ENCODE measurements at places on chromosomes 16 and 17.
A peak's percentile ranks its signal among the peaks of the same experiment; 100 is the strongest.

- peak; percentile 83 for DNase-seq
Observed at GRCh38 chr17:1629504-1630310, 1.1 kb upstream of the SLC43A2 start.

DNA sequence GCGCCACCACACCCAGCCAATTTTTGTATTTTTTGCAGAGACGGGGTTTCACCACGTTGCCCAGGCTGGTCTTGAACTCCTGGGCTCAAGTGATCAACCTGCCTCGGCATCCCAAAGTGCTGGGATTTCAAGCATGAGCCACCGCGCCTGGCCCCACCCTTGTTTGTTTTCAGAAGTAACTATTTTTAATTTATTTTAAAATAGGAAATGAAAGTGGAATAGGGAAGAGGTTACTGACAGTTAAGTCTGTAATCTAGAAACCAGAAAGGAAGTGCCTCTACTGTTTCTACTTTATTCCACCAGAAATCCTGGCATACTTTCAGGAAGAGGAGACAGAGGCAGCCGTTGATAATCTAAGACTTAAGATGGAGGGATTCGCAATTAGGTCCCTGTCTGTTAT is 225.6 kb downstream of the TANC2 start:
- DNase-seq = no peak

- DNase-seq = no peak
Observed at GRCh38 chr17:55056526-55056925, 88.0 kb downstream of the STXBP4 start.

- no peak for DNase-seq
Observed at GRCh38 chr17:36862116-36862920, 75.0 kb upstream of the LHX1 start.

DNA sequence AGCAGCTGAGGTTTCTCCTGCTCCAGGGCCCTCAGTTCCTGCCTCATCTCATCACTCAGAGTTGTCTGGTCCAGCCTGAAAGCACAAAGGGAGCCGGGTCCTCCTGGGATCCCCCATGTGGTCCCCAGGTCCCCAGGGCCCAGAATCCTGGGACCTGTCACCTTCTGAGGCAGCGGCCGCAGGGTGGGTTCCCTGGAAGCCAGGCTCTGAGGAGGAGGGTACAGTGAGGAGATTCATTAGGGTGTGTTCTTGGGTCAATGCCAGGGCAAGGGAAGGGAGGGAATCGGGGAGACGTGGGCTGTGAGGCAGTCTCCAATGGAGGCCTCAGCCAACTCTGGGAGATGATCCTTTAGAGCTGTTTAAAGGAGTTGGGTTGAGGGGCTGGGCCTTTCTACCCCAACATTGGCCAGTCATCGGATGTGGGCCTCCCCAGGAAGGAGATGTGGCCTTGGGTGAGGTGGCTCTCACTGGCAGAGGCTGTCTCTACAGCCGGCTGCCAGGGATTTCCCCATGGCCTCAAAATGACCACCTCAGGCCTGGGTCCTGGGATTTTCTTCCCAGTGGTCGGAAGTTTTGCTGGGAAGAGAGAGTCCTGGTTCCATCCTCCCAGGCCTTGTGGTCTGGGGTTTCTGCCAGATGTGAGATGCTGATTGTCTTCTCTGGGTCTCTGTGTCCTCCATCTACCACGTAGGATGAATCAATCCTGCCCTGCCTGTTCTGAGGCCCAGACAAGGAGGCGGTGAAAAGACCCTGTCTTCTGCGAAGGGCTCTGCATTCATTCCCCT is 47.3 kb downstream of the NLRP1 start:
- no peak for DNase-seq

DNA sequence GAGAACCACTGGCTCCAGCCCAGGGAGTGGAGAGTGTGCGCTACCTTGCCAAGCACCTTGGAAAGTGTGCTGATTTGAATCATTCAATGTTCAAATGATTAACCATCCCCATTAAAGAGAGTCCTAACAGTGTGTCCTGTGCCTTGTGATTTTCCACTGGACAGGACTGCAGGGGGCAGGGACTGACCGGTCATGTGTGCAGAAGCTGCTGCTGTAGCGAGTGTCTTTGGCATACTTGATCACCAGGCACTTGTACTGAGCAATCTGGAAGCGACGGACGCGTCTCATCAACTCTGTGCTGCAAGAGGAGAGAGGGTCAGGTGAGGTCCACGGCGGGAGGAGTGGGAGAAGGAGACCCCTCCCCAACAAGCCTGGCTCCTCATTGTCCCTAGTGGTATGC is 2.0 kb downstream of the TK1 start:
- peak; percentile 75 for DNase-seq

GRCh38 chr16:30567160-30567990 is 4.1 kb downstream of the ZNF688 start:
- no peak for DNase-seq

DNA sequence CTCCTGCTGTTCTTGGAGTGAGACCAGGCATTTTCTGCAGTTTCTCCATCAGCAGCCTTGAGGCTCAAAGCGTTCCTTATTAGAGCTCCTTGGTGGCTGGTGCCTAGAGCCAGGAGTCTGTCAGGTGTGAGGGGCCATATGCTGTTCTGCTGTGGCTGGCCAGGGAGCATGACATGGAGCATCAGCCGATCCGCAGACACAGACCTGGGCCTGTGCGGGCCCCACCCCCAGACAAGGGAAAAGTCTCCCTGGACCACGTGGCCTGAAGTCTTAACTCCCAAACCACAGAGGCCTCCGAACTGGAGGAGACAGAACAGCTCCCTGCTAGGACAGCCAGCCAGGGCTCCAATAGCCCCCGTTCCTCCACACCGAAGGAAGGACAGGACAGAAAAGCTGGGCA is 162.7 kb upstream of the CIBAR2 start:
- DNase-seq = no peak

DNA sequence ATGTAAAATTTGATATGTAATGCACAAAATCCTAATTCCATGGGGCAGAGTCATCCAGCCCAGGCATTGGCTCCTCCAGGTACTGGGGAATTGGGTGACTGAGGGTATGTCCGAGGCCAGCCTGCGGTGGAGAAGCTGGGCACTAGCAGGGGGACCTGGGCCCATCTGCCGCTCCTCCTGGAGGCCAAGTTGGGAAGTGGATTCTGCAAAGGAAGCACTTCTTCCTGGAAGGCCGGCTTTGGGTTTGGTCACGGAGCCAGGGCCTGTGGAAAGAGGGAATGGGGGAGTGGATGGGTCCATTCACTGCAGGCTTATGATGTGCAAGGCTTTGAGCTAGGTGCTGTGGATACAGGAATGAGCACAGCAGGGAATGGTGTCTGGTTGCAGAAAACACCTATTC is 85.8 kb downstream of the GNAO1 start:
- no peak for DNase-seq

DNA sequence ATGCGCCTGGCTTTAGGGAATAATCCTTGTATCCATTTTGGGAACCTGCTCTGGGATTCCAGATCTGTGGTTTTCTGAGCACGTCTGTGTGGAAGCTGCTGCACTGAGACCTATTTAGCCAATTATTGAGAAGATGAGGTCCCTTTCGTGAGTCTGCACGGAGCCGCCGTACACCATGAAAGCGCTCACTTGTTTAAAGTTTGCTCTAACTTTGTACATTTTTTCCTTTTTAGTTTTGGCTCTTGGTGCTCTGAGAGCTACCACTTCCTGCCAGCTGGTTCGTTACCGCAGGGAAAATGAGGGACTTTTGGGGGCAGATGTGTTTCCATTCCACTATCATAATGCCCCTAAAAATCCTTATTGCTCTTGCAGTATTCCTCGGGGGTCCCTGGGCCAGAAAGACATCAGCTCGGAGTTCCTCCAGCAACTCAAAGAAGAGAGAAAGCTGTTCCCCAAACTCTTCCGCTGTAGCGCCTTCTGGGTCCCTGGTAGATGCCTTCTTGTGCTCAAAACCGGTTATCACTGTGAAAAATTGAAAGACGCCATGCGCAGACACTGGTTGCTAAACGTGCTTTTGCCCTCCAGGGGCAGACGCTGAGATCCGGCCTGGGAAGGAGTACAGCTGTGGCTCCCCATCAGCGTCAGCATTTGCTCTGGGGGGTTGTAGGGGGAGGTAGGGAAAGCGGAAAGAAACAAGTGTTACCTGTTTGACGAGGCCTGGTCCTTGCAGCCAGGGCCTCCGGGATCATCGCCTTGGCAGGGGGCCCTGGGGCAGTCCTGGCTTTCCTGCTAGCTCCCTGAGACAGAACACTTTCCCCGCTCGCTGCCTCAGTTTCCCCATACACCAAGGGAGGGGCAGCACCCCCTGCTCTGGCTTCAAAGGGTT is 238.1 kb downstream of the MRTFB start:
- DNase-seq = peak; percentile 75

DNA sequence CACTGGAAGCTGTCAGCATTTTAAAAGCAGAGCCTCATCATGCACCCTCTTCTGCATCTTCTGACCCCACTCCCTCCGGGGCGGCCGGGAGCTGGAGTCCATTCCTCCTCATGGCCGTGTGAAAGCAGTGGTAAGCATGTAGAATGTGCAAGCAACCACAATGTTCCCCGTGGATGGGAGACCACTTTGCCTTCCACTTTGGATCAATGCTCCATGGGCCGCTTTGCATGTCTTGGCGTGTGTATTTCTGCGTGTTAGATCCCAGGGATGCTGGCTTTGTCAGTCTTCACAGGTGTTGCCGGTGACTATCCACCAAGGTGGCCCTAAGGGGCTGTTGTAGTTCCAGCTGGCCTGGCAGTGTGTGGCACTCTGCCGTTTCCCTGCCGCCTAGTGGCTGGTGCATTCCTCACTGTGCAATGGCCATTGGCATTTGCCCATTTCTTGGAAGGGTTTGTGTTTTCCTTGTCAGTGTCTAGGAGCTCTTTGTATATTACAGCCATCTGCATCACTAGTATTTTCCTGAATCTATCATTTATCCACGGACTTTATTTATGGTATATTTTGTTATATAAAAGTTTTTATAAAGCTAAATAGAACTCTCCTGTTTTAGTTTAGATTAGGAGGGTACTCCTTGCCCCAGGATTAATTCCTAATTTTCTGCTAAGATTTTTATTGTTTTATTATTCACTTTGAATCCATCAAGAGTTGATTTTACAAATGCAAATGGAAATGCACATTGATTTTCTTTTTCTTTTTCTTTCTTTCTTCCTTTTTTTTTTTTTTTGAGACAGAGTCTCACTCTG is 5.8 kb upstream of the ALDH3A1 start:
- DNase-seq = peak; percentile 90

DNA sequence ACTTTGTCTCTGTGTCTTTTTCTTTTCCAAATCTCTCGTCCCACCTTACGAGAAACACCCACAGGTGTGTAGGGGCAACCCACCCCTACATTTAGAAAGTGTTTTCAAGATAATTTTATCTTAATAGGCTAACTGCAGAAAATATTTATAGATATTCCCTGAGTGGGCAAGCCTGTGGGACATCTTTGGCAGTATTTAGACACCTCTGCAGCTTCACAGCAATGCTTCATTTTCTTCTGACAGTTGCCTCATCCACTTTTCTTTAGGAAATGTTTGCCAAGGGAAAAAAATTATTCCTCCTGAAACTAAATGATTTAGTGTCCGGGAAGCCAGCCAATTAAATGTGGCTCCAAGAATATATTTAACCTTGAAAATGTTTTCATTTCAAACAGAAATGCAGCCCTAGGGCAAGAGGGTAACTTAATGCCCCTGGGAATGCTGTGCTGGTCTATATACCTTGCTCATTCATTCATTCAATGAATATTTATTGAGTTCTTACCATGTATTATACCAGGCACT is 290.4 kb downstream of the ABCC12 start:
- DNase-seq = no peak

GRCh38 chr16:47045023-47045422 is 71.5 kb upstream of the DNAJA2 start:
- no peak for DNase-seq

GRCh38 chr17:67617304-67617899 is 100.3 kb upstream of the NOL11 start:
- DNase-seq = no peak

DNA sequence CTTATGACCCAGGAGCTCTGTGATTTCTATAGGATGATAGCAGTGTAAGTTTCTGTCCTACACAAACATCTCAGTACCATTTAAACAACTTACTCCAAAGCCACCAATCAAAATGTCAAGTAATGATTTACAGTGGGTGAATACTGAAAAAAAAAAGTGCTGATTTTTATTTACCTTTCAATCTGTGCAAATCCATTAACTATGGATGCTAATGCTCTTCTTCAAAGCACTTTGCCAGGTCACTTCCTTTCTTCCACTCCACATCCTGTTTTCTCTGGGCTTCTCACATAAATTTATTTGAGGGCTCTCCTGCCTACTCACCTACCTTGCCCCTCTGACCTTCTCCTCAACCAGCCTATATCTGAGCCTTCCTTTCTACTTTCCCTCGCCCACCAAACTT is 101.6 kb downstream of the SKAP1 start:
- no peak for DNase-seq

- no peak for DNase-seq
Observed at GRCh38 chr17:37190493-37190892, 185.3 kb upstream of the C17orf78 start.

- no peak for DNase-seq
Observed at GRCh38 chr16:58933186-58933585, 199.1 kb upstream of the GOT2 start.

- DNase-seq = no peak
Observed at GRCh38 chr16:55568207-55568606, 1.7 kb downstream of the CAPNS2 start.

DNA sequence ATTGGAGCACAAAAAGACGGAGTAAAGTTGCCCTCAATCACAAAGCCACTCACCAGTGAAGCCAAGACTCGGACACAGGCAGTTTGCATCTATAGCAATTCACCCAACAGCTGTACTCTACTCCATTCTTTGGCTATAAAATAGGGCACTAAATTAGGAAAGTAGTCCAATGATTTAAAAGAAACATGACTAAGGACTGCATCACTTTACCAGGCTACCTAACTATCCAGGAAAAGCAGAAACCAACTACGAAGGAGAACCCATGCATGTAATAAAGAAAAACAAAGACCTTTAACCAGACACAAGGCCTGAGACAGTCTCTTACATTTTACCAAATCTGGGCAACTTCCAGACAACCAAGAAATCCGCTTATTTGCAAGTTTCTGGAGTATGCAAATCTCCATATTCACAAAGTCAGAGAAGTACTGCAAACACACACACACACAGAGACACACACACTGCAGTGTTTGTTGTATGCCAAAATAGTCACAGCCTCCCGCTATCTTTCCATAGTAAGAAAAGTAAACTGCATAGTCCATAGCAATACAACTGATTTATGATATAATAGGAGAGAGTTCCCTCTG is 59.8 kb downstream of the CDH11 start:
- DNase-seq = no peak

DNA sequence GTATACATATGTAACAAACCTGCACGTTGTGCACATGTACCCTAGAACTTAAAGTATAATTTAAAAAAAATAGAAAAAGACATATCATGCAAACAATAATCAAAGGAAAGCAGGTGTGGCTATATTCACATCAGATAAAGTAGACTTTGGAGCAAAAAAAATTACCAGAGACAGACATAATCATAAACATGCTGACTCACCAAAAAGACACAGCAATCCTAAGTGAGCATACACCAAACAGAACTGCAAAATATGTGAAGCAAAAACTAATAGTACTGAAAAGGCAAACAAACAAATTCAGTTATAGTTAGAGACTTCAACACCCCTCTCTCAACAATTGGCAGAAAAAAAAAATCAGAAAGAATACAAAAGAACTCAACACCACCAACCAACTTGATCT is 29.9 kb downstream of the SHCBP1 start:
- no peak for DNase-seq
